ENCODE measurements at places on chromosomes 3 and 15.

- DNase-seq, result no peak
These were observed 6.8 kb upstream of the IDH3A start for GRCh38 chr15:78142332-78142731.

DNA sequence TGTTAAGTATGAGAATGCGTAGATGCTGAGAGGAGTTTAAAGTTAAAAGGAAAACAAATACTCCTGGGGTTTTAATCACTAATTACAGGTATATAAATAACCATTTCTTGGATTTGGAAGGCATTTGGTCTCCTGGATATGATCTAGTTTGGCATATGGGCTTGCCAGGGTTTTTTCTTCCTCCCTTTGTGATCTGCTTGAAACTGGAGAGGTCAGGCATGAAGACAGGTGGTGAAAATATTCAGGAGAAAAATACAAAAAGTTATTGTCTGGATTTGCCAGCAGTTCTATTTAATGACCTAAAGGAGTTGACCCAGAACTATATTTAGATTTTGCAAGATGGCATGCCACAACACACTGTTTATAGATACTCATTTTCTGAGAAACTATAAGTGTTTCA is 136.3 kb downstream of the DIPK2A start:
- no peak for DNase-seq

DNA sequence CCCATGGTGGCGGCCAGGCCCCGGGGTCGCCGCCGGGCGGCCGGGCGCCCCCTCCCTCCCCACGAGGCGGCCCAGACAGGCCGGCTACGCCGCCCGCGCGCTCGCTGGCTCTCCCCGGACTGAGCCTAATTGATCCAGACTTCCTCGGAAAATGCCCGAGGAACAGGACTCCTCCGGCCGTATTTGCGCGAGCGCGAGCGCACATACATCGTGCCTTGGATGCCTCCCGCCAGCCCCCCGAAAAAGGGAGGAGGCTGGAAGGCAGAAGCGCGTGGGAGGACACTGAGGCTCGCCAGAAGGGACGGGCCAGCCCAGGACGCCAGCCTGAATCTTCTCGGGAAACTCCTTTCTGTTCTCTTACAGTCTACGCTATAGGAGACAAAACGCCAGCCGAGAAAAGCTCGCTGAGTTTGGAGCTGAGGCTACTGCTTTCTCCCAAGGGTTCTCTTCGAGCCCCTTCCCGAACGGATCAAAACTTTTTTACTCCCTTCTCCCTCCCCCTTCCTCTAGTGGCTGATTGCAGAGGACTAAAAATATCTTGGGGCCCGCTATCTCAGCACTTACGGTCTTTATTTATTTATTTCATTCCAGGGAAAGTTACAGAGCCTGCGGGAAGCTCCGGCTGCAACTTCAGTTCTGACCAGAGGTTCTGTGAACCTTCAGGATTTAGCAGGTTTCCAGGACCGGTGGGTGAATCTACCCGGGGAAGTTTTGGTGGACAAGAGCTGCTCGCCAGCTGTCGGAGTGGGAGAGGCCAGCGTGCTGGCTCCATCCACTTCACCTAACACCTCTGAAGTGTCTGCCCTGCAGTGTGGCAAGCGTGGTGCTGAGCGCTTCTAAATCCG is at the start of gene PDZRN3:
PDZRN3 (minus strand) TSS at position 121 of the 845 bp plus-strand sequence.
- no peak for DNase-seq

- peak; percentile 32 for DNase-seq
These were observed 119.9 kb downstream of the DGKG start for GRCh38 chr3:186241910-186242821.

GRCh38 chr15:89761929-89762328 is 10.9 kb upstream of the MESP1 start:
- no peak for DNase-seq

- no peak for DNase-seq
These were observed 153.7 kb upstream of the GADL1 start for GRCh38 chr3:31048143-31048542.
